ENCODE measurements at places on chromosomes 4 and X.
A peak's percentile ranks its signal among the peaks of the same experiment; 100 is the strongest.

DNA sequence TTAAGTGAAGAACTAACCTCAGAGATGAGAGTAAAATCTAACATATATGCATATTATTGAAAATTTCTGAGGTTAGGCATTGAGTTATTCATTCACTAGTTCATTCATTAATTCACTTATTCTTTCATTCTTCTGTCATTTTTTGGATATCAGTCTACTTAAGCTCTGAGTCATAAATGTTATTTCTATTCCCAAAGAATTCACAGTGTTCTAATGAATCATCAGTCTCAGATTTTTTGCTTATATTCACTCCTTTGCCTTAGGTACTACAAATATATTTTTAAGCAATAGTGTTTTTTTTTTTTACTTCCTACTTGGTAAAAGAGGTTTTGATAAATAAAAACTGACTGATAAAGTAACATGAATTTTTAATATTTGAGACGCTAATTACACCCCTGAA, 95.2 kb upstream of the DKK2 start:
- no peak for DNase-seq

DNA sequence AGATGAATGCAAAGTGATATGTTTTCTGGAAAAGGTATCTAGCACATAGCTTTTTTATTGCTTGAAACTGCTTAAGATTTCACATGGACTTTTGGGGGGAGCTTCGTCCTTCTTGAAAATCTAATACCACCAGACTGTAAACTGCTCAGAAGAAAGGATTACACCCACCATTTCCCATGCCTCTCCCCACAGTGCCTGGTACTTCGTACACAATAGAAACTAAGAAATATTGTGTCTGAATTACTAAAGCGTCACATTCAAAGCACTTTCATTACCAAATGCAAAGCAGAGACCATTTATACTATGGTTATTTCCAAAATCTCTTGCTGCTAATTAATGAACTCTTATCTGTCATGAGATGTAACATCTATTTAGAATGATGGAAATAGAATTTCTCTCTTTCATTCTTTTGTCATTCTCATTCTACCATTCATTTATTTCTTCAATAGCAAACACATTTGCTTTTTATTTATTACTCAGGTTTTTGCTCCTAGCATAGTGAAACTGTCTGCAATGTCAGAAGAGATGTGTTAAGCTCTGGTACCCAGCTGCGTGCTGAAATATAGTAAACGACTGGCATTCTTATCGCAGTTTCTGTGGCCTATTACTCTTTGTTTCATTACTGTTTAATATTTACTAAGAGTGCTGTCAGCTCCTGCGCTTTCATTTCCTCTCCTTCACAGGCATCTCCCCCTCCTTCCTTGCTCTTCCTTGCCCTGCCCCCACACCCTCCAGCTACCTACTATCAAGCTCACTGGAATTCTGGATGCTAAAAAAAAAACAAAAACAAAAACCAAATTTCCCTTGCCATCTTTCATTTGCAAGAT, 51.4 kb upstream of the RAPGEF2 start:
- peak; percentile 53 for DNase-seq

DNA sequence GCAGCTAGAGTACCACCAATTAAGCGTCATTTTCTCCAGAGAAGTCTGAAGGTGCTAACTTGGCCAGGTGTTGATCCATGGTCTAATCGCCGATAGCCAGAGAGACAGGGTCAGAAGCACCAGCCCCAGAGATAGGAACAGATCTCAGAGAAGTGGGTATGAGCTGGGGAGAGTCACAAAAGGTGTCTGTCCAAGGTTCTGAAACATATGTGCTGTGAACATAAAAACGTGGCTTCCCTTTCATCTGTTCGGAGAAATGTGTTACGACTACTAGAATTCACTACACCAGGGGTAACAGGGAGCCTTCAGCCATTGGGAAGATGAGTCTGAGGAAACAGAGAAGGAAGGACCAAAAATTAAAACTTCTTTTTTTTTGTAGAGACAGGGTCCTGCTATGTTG, 91.3 kb downstream of the FBXL5 start:
- DNase-seq, result no peak

- DNase-seq, result no peak
Observed at GRCh38 chr4:121693450-121693849, 3.3 kb downstream of the ANXA5 start.

- DNase-seq, result no peak
Observed at GRCh38 chr4:25609976-25610375, 45.7 kb upstream of the SLC34A2 start.

GRCh38 chr4:6877067-6877466, 32.6 kb upstream of the TBC1D14 start:
- no peak for DNase-seq

DNA sequence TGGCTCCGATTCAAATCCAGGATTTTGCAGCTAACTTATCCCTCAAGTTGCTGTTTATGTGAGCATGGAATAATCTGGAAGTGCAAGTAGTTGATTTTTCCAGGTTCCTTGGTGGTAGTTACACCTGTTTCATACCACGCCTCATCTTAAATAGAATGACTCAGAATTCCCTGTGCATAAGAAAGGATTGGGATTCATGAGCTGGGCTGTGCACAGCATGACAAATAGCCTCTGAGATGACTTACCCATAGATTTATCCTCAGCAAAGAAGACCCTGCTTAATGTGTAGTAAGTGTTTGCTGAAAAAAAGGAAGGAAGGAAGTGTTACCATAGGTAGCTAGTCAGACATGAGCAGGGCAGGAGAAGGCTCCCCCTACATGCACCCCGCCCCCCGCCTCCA, 777.7 kb upstream of the ADGRL3 start:
- peak; percentile 7 for DNase-seq

DNA sequence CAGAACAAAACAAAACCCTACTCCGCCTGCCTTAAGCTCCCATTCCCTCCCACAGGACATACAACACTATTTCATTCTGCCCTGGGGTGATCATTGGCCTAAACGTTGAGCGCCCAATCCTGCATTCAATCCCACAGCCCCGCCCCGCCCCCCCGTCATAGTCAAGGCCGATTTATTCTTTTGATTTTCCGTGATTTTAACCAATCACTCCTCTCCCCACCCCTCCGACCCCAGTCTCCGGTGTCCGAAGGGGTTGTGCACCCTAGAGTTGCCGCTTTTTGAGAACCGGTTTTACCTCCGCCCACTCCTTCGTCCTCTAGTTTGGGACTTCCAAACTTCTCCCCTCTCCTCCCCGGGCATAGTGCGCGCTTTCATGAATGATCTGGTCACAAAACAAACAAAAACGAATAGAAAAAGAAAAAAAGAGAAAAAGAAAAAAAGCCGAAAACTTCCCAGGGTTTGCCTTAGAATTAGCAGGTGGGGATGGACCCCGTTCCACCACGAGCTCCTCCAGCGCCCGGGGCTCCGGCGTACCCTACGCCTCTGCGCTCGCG, 446 bp upstream of the UBE2A start:
- peak; percentile 45 for DNase-seq

- no peak for DNase-seq
Observed at GRCh38 chrX:136783159-136783558, 2.4 kb upstream of the ARHGEF6 start.

- DNase-seq, result no peak
Observed at GRCh38 chrX:151712253-151712652, 3.6 kb upstream of the FATE1 start.

DNA sequence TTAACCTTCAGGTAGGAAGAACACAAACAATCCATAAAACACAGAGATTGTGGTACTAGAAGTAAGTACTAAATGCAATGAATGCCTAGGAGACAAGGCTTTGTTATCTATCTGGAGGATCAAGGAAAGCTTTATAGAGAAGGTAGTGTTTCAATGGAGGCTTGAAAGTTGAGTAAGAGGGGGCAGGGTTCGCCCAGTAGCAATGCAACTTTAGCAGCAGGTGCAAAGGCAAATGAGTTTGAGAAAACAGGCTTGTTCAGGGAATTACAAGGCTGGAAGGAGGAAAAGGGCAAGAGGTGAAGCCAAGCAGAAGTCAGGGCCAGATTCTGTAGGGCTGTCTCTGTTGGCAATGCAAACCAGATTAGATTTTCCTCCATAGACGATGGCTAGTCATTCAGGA, 35.5 kb upstream of the AMELX start:
- no peak for DNase-seq

DNA sequence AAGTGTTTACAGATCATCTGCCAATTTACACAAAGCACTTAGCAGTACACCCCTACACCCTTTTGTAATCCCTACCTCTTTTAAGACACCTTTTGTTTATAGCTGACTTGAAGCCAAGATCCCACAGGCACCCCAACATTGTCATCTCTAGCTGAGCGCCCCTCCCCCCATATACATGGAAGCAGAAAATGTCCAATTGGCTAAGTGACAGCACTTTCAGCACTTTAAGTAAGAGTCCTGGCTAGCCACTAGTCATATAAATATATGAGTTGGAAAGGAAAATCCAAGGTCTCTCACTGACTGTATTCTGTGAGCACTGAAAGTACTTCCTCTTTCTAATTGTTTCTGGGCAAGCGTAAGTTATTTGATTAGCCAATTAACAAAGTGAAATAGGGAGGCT, 108.2 kb downstream of the NSUN7 start:
- DNase-seq, result no peak

DNA sequence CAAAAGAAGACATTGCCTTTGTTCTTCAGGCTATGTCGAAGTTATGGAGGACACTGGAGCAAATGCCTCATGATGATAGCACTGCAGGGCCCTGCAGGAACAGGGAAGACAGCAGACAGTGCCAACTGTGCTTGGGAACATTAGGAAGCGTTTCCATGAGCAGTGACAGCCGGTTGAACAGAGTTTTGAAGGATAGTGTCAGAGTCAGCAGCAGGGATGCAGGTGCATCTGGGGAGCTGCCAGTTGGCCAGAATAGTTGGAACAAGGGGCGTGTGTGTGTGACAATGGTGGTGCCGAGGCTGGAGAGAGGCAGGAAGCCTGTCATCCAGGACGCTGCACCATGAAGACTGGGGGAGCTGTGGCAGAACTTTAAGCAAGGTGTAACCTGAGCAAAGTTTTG, 88.6 kb downstream of the SHROOM3 start:
- DNase-seq, result no peak

GRCh38 chrX:45137531-45137930, 63.1 kb downstream of the DIPK2B start:
- DNase-seq, result no peak

- DNase-seq, result peak; percentile 96
Observed at GRCh38 chr4:76251441-76252270, at the start of gene FAM47E. Gene FAM47E (plus strand): TSS chr4:76251721. CDS start chr4:76251747, 26 bp downstream.

Measured in GM23338 (cell line).